ENCODE measurements at places on chromosomes 12 and 14.

- DNase-seq, result no peak
Observed at GRCh38 chr14:95018821-95019220, 138.5 kb downstream of the DICER1 start.

- no peak for DNase-seq
Observed at GRCh38 chr12:125888921-125889320, 823.7 kb downstream of the AACS start.

- no peak for DNase-seq
Observed at GRCh38 chr12:42763682-42764081, 174.1 kb upstream of the PRICKLE1 start.

GRCh38 chr12:128811806-128812205, 12.0 kb downstream of the SLC15A4 start:
- no peak for DNase-seq

GRCh38 chr12:131147293-131147692, 193.6 kb downstream of the ADGRD1 start:
- DNase-seq, result no peak

DNA sequence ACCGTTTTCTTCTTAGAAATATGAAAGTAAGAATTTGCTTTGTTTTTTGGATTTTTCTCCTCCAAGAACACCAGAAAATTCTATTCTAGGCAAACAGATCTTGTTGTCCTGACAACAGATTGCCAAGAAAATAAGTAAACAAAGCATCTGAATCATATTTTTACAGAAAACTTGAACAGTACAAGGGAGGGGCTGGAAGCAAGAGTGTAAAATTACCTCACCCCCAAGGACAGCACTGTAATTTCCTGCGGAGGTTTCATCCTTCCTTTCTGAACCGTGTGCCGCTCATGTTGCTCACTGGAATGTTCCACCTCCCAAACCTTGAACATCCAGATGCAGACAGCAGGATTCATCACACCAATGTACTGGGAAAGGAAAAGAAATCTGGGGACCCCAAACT, 5.4 kb upstream of the CAMKK2 start:
- no peak for DNase-seq

- peak; percentile 45 for DNase-seq
Observed at GRCh38 chr14:76644855-76645518, 116.3 kb upstream of the VASH1 start.

DNA sequence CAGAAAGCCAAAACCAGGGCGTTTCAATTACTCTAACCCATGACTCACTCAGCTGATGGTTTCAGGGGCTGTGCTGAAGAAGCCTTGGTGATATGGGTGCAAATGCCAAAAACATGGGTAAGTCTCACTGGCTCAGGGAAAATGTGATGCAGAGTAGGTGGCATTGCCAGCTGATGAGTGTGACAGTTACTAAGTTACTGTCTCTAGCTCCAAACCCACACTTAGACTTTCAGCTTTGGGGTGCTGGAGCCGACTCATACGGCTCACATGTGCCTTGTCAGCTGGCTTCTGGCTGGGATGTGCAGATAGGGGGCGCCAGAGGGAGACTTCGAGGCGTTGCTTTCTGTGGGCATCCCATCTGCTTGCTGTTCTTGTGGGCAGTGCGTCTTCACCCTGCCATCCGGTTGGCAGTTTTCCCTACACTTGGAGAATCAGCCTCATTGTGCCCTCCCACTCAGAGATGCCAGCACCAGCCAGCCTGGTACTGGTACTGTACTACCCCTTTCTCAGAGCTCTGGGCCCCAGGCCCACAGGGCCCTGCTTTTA, 11.1 kb upstream of the KRT7 start:
- peak; percentile 96 for DNase-seq

GRCh38 chr14:68961781-68962584, 17.1 kb downstream of the ACTN1 start:
- no peak for DNase-seq

GRCh38 chr14:89936654-89937185, 17.8 kb downstream of the EFCAB11 start:
- no peak for DNase-seq

- DNase-seq, result no peak
Observed at GRCh38 chr14:69701857-69702256, 65.1 kb upstream of the SRSF5 start.

- peak; percentile 10 for DNase-seq
Observed at GRCh38 chr12:110972866-110973265, 52.5 kb upstream of the MYL2 start.

DNA sequence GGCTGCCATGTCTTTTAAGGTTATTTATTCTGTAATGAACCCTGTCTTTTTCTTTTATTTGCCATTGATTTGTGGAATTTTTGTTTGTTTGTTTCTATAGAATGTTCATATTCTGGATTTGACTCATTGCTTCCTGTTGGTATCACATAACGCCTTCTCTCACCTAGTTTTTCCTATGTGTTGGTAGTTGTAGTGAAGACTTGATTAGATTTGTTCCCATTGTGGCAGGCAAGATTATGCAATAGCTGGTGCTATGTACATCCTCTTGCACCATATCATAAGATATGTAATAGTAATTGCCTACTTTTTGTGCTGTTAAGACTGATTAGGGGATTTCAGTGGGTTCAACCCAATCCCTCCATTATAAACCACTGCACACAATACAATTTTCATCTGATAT, 3.9 kb upstream of the KRT6B start:
- no peak for DNase-seq

DNA sequence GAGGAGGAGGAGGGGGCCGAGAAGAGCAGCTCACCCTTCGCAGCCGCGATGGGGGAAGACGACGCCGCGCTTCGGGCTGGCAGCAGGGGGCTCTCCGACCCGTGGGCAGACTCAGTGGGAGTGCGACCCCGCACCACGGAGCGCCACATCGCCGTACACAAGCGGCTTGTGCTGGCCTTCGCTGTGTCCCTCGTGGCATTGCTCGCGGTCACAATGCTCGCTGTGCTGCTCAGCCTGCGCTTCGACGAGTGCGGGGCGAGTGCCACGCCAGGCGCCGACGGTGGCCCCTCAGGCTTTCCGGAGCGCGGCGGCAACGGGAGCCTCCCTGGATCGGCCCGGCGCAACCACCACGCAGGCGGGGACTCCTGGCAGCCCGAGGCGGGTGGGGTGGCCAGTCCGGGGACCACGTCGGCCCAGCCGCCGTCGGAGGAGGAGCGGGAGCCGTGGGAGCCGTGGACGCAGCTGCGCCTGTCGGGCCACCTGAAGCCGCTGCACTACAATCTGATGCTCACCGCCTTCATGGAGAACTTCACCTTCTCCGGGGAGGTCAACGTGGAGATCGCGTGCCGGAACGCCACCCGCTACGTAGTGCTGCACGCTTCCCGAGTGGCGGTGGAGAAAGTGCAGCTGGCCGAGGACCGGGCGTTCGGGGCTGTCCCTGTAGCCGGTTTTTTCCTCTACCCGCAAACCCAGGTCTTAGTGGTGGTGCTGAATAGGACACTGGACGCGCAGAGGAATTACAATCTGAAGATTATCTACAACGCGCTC, 745 bp downstream of the TRHDE start:
- no peak for DNase-seq

DNA sequence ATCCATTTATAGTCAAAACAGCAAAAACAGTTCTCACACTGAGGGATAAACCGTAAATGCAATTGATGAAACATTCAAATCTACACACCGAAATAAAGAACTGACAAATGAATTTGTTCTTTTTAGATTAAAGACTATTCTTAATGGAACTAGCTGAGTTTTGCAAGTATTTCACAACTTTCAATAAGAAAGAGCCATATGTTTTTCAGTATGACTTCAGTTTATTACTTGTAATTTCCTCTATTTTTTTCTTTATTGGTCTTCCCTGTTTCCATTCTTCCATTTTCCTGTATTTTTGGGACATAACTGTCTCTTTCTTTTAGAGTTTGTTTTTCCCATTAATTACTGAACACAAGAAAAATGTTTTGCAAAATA, 4.3 kb downstream of the BCAT1 start:
- DNase-seq, result no peak

DNA sequence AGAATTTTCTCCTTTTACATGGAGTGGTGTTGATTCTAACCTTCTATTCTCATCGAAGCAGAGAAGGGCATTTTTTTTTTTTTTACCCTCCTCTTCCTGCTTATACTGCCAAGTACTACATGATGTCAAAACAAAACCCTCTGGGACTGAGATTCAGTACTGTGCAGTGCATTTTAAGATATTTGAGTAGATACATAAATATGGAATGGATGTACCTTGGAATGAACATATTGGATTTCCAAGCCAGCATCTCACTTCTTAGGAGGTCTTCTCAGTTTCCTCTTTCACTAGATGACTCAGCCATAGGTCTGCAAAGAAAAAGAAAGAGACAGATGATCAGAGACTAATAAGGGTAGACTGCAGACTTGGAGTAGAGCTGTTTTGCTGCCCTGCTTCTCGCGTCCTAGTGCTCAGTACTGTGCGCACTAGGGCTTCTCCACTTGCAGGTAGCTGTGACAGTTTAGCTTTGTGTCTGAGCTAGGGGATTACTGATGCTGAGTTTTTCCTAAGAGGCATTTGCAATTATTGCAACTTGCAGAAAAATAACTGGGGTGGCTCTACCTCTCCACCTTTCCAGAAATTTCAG, 20.4 kb downstream of the TPH2 start:
- no peak for DNase-seq

DNA sequence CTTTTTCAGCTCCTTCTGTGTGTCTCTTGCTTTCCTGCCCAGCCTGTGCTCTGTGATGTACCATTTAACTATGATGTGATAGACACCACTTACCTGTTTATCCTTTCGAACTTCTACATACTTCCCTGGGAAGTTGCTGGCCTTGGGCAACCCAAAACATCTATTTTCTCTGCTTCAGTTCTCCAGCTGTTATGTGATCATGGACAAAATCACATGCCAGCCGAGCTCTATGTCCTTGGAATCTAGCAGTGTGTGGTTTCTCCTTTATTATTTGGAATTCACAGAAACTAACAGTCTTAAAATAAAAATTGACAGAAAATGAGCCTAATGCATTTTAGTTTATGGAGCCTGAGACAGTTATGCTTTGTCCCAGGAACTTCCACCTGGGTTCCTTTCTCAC, 22.9 kb downstream of the BMAL2 start:
- no peak for DNase-seq

- DNase-seq, result peak; percentile 44
Observed at GRCh38 chr12:57031138-57031725, 14.9 kb upstream of the TAC3 start.

- no peak for DNase-seq
Observed at GRCh38 chr14:90375934-90376333, 20.9 kb upstream of the CALM1 start.

- no peak for DNase-seq
Observed at GRCh38 chr12:77202457-77203060, 137.2 kb upstream of the E2F7 start.

DNA sequence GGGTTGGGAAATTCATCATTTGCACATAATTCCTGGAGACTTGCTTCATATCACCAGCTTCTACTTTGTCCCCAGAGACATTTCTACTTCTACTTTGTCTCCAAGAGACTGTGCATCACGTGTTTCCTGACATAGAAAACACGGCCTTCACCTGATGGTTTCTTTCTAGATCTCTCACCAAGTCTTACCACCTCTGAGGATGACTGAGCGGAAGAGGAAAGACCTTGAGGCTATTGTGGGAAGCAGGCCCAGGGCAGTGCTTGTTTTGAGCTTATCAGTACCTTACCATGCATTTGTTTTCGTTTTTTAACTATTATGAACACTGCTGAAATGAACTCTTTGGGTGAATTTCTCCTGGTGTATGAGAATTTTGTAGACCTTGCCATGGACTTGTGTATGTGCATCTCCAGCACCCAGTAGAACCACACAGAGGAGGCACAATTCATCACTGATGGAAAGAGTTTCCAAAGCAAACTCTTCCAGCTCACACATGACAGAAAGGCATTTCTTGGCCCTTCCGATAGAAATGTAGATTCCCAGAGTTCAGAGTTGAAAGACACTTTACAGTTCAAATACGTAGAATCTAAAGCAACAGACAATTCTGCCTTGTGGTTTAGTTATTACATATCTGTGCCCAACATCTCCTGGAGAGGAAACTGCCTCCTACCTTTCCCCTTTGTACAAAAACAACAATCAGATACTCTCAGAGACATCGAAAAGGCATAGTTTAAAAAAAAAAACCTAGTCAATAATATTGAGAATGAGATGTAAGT, 434.7 kb downstream of the FUT8 start:
- peak; percentile 80 for DNase-seq

DNA sequence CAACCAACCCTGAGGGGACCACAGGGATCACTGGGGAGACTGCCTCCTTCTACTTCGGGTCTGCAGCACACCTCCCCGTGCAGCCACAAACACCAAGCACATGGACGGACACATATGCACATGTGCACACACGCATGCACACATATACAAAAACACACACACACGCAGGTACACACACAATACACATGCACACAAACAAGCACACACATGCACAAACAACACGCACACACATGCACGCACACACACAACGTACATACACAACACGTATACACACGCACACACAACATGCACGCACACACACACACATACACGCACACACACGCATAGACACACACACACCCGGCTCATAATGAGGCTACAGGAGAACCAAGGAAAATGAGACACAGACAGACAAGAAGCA, 203.6 kb downstream of the DPF3 start:
- DNase-seq, result no peak

- no peak for DNase-seq
Observed at GRCh38 chr12:78028426-78028825, 197.7 kb downstream of the NAV3 start.

- DNase-seq, result no peak
Observed at GRCh38 chr14:68982581-68982980, 3.5 kb upstream of the ACTN1 start.

DNA sequence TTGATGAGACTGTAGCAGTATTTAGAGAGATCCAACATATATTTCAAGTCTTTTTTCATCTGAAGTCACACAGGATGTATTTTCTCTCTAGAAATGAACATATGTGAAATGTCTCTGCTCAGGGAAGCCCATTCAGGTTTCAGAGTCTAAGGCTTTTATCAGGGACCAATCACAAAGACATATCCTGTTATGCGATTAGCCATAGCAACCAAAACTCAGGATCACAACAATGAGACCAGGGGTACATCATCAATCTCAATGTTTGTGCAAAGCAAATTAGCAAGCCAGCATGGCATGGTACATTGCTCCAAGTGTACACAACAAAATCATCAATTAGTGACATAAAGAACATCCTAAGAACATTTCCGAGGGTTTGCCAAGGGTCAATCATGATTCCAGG, 99.2 kb upstream of the AMN1 start:
- no peak for DNase-seq

- no peak for DNase-seq
Observed at GRCh38 chr14:54344445-54344844, 52.4 kb upstream of the CDKN3 start.

DNA sequence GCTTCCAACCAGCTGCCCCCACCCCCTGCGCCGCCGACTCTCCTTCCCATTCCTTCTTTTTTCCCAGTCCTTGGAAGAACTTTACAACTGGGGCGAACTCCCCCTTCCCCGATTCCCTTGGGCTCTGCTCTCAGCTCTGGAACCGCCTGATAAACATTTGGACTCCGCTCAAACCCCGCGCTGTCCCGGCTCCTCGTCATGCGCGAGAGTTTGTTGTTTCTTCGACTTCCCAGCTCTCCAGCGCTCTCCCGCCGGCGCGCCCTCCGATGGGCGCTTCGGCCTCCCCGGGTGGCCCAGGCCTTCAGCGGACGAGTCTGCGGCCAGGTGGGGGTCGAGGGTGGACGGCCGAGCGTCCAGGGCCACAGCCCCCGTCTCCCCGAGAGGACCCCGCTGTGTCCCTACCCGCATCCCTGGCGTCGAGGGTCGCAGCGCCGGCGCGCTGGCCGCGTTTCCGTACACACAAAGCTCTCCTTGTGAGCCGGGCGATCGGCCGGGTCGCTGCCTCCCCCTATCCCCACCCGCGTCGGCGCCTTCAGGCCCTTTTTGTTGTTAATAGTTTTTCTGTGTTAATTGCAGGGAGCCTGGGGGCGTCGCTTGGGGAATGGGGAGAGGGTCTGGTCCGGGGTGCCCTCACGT, 847 bp downstream of the MMP14 start:
- no peak for DNase-seq
